Fibroblast of upper back skin (primary cell): ENCODE measurements at places on chromosomes 2 and 18.
A peak's percentile ranks its signal among the peaks of the same experiment; 100 is the strongest.

GRCh38 chr2:42602218-42602875 is 33.9 kb downstream of the MTA3 start:
- DNase-seq: no peak

DNA sequence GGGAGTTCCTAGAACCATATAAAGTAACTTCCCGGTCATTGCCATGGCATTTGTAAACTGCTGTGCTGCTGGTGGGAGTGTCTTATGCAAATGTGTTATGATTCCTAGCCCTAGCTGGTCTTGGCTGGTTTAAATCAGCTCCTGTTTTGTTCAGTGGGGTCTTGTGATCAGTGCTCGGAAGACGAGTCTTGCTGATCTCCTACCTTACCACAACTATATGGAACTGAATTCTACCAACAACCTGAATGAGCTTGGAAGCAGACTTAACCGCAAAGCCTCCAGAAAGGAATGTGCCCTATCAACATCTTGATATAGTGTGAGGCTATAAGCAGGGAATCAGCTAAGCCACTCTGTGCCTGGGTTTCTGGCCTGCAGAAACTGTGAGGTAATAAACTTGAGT is 33.5 kb downstream of the POLE4 start:
- DNase-seq: peak; percentile 77

DNA sequence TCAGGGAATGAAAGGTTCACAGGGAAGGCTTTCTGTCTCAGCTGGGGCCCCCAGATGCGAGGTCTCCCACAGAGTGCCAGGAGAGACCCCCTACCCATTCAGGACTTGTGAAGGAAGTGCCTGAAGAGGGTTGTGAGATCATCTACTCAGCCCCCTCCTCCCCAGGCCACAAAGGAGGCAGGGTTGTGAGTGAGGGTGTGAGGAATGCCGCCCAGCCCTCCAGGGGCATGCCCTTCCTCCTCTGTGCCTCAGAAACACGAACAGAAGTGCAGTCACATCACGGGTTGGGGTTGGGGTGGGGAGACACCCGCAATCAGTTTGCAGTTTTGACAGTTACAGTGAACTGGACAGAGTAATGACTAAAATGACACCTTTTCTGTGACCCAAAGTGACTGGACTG is 5.0 kb downstream of the MAL start:
- DNase-seq: no peak

DNA sequence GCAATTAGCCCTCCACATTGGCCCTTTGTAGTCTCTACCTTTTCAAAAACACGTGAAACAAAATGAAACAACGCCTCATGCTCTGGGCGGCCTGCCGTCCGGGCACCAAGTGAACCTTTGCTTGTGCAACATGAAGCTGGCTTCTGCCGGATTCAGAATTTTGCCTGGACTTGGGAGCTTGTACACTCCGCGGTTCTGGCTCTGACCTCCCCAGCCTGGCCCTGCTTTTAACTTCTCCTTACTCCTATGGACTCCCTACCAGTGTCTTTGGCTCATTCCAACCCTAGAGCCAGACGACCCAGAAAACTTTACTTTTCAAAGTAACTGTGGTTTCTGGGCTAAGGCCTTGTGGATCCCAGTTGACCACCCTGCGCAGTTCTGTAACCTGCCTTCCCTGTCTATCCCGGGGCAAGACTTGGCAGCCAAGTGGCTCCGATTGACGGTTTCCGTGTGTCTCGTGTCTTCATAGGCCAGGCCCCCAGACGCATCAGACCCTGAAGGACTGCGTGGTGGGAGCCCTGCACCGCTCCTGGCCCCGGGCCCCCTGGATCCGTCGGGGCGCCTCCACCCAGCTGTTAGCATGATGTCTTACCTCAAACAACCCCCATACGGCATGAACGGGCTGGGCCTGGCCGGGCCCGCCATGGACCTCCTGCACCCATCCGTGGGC is 1.9 kb downstream of the OTX1 start:
- no peak for DNase-seq
